ENCODE measurements at places on chromosomes 12 and 14. TPM values are rescaled to one million over a fixed set of nuclear protein-coding genes. Genes with fewer than 3 reads are reported as not detected.

The ITGB7 gene
- total RNA-seq: not detected

The PLEKHD1 gene
- total RNA-seq: 0.16 TPM

The SPTB gene
- total RNA-seq: 18.2 TPM

The BDKRB2 gene
- total RNA-seq: 0.16 TPM

The NFATC4 gene
- total RNA-seq: 5.1 TPM

The DDIT3 gene
- total RNA-seq: 5.3 TPM

The ARHGEF40 gene
- total RNA-seq: 15.9 TPM

The NRL gene
- 0.94 TPM for total RNA-seq

The NYNRIN gene
- total RNA-seq: 15.0 TPM

DNA sequence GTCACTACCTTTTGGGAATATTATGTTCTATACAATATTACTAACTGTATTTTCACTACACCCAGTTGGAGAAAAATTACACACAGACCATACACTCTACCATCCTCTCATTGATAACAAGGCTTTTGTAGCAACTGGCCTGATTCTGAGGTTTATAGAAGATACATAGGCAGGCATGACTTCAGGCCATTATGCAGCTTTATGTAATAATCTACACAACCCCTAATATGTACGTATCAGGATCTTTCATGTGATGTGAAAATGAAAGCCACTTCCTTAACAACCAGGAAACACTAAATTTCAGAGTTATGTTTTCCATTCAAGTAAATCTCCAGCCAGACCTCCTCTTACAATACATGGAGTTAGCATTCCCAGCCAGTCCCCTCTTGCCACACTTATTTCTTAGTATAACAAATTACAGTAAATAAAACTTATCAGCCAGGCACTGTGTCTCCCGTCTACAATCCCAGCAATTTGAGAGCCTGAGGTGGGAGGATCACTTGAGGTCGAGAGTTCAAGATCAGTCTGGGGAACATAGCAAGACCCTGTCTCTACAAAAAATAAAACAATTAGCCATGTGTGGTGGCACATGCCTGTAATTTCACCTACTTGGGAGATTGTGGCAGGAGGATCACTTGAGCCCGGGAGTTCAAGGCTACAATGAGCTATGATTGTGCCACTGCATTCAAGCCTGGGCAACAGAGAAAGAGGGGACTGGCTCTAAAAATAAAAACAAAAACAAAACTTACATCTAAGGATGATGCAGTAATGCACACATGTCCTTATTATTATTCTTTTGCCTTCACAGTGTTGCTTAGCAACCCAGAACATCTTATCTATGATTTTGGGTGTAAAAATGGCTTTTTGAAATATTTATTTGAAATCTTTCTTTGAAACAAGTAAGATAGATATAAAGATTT is 10.4 kb upstream of the OSBPL8 start:
- no peak for DNase-seq

- no peak for DNase-seq
Measured at GRCh38 chr12:52417740-52418139, 11.6 kb upstream of the KRT82 start.

DNA sequence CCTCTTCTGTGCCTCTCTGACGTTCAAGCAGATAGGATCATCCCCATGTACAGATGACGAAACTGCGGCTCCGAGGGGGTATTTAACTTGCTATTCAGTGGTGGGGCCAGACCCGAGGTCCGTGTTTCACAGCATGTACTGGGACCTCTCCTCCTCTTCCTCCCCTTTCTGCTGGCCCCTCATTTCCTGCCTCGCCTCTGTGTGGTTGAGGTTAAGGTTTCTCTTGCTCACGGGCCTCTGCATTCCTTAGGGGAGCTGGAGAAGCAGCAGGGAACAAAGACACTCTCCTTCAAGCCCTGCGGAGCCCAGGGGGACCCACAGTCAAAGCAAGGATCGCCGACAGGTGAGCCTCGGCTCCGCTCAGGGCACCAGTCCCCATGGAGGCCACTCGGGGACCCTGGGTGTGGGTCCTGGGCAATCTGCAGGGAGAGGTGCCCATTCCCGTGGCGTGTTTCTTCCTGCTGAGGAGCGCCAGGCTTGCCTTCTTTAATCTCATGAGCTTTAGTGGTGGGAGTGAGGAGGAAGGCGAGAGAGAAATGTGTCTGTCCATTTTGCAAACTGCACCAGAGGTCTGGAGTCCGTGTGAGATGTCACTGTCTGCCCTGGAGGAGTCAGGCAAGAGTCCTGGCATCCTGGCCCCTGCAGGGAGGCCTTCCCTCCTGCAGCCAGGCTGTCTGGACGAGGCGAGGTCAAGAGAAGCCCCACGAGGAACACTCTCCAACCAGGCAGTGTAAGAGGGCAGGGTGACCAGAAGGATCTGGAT is 45.0 kb downstream of the SLC6A12 start:
- DNase-seq: no peak

- DNase-seq: no peak
Measured at GRCh38 chr12:102509123-102509626, 28.8 kb upstream of the IGF1 start.

DNA sequence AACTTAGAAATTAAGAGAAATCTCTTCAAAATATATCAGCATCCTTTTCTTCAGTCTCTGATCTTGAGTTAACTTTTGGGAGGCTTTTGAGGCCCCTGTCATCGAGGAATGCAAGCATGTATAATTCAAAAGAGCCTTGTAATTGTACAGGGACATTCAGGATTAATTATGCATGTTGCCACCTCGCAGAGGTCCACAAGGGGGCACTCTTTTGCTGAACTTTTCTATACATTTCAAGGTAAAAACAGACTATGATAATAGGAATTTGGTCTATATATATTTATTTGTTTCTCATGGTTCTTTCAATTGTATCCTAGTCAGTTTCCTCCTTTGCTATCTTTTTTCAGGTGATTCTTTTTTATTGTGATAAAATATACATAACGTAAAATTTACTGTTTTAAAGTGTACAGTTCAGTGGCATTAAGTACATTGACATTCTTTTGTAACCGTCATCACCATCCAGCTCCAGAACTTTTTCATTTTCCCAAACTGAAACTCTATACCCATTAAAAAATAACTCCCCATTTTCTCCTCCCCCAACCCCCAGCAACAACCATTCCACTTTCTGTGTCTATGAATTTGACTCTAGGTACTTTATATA is 47.0 kb upstream of the SLC2A13 start:
- peak; percentile 4 for DNase-seq

DNA sequence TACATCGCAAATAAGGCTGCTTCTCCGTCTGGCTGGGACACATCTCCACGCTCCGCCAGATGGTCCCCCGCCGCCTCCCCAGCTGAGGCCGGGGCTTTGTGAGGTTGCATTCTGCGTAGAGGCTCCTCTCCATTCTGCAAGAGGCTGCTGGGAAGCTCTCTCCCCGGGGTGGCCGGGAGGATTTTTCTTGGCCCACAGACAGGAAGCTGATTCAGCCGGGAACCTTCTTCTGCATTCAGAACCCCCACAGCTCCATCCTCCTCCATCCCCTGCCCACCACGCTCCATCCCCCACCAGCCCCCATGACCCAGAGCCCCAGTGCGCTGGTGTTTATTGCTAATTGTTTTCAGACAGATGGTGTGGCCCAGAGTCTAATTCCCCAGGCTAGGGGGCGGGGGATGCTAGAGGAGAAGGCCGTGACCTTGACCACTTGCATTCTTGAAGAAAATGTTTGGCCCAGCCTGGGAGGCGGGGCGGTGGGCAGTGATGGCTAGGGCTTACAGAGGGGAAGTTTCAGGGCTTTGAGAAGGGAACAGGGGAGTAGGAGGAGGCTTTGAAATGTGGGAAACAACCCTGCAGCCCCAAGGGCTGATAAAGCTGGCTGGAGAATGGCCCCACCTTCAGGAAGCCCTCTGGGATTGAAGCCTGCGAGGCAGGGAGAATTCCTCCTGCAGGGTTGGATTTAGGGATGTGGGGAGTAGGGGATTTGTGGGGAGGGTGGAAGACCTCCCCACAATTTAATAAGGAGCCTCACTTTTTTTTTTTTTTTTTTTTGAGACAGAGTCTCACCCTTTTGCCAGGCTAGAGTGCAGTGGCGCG is 88.5 kb upstream of the NCOR2 start:
- DNase-seq: peak; percentile 73

DNA sequence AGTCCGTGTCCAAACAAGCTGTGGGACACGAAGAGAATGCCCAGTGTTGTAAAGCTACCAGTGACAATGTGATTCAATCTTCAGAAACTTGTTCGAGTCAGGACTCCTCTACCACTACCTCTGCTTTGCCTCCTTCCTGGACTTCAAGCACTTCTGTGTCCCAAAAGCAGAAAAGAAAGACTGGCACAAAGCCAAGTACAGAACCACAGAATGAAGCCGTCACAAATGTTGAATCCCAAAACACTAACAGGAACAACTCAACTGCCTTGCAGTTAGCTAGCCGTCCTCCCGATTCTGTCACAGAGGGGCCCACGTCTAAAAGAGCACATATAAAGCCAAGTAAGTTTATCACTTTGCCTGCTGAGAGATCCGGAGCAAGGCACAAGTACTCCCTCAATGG is 284.9 kb downstream of the LRFN5 start:
- no peak for DNase-seq

DNA sequence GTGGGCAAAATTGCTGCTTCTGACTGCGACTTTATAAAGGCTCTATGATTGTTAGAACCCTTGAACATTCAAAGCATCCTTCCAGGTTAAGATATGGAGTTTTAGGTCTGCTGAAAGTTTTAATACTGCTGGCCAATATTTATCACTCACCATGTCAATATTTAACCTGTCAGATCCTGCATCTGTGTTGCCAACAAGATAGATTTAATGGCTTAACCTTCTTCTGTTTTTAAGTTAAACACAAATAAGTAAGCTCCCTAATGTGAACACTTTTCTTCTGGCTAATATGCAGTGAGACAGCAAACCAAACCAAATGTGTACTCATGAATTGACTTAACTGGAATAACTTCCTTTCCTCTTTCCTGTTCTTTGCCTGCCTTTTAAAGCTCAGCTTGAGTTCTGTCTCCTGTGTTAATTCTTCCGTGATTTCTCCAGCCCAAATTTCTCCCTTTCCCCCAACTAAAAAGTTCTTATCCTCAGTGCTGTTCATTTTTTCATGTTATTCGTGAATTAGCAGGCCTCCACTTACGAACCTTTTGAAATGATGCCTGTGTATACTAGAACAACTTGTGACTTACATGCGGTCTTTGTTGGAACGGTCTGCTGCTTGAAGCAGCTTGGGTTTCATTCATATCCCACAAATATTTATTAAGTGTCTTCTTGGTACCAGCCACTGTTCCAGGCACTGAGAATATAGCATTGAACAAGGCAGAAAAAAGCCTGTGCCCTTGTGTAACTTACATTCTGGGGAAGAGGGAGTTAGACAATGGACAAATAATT is 9.1 kb downstream of the FBXW8 start:
- no peak for DNase-seq

DNA sequence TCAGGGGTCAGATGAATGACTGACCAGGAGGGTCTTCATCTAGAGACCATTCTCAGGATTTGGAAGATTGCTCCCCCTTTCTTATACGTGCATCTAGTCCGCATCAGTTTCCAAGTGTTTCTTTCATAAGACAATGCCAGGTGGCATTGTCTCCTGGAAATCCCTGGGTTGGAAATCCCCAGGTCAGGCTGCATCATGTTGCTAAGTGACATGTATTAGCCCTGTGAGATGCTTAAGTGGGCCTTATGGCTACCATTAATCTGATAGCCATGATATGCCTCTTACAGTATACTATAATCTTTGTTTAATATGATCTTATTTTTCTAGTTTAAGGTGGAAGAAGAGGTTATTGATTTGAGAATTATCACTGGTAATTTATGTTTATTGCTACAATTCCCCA is 92.8 kb downstream of the DIO3 start:
- DNase-seq: no peak

DNA sequence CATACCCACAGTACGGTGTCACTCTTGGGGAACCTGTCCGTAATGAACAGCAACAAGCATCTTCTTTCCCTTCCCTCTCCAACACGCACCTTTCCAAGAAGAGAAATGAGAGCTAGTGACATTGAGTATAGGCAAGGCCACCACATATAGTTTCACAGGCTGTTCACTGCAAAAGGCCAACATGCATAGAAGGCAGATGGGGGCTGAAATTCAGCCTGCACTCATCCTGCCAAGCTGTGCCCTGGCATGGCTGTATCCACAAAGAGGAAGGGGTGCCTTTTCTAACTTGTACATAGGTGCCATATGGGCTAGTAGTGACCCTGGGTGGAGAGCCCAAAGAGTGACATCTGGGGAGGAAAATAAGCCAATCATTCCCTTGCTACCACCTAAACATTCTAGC is 169.6 kb downstream of the ZFP36L1 start:
- no peak for DNase-seq

- no peak for DNase-seq
Measured at GRCh38 chr12:95390932-95391331, 83.0 kb upstream of the METAP2 start.

DNA sequence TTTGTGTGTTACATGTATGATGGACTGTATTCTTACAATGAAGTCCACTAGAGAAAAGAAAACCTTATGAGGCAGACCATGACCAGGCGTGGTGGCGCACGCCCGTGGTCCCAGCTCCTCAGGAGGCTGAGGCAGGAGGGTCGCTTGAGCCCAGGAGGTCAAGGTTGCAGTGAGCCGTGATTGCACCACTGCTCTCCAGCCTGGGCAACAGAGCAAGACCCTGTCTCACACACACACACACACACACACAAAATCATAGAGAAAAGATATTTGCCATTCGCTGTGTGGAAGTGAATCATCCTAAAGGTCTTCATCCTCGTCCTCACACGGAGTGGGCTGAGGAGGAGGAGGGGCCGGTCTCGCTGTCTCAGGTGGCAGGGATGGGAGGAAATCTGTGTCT is 32.3 kb downstream of the LRCOL1 start:
- DNase-seq: no peak

- no peak for DNase-seq
Measured at GRCh38 chr14:76868454-76869170, 42.4 kb downstream of the LRRC74A start.

DNA sequence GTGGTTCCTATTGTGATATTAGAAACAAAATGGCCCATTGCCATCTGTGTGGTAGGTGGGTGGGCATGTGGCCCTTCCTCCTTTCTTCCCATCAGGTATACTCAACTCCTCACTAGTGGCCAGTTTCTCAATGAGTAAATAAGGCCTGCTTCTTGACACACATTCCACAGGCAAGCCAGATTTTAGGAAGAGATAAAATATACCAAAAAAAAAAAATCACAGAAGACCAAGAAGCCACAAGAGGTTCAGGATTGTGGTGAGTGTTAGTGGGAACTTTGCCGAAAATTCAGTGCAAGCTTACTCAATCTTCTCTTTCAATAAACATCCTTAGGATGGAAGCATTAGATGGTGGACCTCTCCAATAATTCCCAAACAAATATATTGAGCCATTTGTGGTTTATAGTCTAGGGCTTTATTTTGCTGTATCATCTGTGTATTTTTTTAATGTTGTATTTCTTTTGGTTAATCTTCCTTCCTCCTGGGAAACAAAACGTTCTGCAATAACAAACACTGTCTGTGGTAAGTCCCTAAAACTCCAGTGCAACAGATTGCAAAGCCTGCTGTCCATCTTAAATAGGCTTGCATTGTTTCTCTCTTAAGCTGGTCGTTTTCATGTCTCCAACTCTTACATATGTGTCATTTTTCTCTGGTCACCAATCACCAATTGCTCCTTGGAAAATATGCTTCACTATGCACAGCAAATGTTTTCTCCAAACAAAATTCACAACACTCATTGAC is 289.9 kb upstream of the KITLG start:
- DNase-seq: no peak

Data from occipital lobe (tissue), 3 donors.